ENCODE measurements at places on chromosomes 5 and 9.

GRCh38 chr5:144815131-144815530 is 644.5 kb downstream of the KCTD16 start:
- DNase-seq, result no peak

- DNase-seq, result peak; percentile 13
Measured at GRCh38 chr5:76303921-76304320, 99.2 kb upstream of the IQGAP2 start.

GRCh38 chr5:141608557-141608956 is 10.2 kb downstream of the DIAPH1 start:
- no peak for DNase-seq

DNA sequence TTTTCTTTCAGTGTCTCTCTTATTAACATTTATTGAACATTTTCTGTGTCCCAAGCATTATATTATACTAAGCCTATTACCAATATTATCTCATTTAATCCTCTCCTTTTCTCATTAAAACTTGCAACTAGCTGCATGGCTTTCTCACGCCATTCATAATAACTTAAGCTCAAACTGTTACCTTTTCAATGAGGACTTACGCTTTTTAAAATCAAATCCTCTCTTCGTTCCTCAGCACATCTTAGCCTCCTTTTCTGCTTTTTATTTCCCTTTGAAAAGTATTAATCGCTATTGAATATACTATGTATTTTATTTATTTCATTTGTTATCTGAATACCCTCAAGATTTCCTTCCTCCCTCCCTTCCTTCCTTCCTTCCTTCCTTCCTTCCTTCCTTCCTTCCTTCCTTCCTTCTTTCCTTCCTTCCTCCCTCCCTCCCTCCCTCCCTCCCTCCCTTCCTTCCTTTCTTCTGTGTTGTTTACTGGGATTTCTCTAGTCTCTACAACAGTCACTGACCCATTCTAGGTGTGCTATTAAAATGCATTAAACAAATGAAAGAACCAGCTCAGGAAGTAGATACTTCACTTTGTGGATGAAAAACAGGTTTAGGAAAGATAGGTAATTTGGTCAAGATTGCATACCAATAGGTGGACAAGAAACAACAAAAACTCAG is 294.1 kb upstream of the TUT7 start:
- DNase-seq, result no peak

DNA sequence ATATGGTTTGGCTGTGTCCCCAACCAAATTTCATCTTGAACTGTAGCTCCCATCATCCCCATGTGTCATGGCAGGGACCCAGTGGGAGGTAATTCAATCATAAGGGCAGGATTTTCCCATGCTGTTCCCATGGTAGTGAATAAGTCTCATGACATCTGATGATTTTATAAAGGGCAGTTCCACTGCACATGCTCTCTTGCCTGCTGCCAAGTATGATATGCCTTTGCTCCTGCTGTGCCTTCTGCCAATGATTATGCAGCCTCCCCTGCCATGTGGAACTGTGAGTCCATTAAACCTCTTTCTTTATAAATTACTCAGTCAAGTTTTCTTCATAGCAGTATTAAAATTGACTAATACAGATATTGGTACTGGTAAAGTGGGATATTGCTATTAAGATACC is 42.4 kb downstream of the MARCHF11 start:
- DNase-seq, result no peak

DNA sequence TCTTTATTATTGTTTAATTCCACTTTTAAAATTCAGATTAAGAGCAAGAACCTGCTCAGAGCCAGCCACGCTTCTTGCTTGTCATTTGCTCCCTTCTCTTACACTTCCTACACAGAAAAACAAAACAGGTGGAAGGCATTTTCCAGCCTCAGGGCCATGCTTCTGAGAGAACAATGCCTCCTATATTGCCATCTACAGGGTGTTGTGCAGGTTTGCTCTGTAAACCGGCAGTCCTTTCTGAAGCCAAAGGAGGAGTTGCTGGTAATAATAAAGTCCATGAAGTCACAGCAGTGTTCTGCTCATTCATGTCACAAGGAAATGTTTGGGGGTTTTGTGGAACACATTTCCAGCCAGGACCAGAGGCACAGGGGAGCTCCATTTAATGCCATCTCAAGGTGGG is 16.1 kb upstream of the PRLR start:
- DNase-seq, result no peak

DNA sequence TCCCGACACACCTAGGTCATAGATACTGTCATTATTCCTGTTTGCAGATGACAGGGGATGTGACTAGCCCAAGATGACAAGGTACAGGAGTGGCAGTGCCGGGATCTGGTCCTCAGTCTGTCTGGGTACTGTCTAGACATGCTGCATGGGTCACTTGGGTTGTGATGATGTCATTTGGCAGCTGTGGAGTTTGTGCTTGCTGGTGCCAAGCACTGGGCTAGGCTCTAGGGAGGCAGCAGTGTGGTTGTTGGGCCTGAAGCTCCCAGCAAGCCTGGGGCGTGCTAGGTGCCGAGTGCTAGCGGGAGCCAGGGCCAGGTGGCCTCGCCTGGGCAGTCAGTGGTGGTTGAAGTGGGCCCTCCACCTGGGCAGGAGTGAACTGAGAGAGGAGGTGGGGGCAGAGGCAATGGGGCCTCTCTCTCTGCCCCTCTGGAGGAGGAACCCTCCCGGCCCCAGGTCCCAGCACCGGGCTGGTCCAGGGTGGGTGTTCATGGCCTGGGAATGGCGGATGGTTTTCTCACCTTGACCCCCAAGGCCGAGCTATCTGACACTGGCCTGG is 8.8 kb upstream of the ASB6 start:
- DNase-seq, result no peak

GRCh38 chr5:109247986-109248385 is 161.8 kb downstream of the PJA2 start:
- DNase-seq, result no peak

DNA sequence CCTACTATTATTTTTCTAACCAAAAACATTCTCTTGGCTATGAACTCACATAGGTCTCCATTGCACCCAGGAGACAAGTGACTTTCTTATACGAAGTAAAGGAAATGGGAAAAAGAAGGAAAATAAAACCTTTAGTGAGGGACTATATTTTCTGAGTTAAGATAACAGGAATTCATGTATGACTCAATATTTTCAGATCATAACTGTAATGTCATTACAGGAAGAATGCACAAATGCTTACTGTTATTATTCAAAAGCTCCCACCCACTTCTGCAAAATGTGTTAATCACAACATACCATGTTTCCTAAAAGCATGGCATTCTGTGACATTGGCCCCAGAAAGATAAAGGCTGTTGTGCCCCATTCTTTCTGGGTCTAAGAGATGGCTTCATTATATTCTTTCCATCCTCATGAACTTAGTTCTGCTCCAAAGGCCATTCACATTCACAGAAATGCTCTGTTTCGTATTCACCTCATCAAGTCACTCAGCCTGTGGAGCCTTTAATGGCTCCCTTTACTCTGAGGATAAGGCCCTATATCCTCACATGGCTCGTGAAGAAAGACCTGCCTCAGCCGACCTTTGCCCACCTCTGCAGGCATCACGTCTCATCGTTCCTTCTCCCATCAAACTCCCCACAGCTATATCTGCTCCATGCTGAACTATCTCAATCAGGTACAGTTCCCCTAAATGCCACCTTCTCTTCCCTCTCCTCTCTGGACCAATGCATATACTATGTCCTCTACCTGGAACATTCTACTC is 77.0 kb downstream of the ABCA1 start:
- DNase-seq, result no peak

- DNase-seq, result no peak
Measured at GRCh38 chr5:74103131-74104023, 477.4 kb downstream of the ARHGEF28 start.

DNA sequence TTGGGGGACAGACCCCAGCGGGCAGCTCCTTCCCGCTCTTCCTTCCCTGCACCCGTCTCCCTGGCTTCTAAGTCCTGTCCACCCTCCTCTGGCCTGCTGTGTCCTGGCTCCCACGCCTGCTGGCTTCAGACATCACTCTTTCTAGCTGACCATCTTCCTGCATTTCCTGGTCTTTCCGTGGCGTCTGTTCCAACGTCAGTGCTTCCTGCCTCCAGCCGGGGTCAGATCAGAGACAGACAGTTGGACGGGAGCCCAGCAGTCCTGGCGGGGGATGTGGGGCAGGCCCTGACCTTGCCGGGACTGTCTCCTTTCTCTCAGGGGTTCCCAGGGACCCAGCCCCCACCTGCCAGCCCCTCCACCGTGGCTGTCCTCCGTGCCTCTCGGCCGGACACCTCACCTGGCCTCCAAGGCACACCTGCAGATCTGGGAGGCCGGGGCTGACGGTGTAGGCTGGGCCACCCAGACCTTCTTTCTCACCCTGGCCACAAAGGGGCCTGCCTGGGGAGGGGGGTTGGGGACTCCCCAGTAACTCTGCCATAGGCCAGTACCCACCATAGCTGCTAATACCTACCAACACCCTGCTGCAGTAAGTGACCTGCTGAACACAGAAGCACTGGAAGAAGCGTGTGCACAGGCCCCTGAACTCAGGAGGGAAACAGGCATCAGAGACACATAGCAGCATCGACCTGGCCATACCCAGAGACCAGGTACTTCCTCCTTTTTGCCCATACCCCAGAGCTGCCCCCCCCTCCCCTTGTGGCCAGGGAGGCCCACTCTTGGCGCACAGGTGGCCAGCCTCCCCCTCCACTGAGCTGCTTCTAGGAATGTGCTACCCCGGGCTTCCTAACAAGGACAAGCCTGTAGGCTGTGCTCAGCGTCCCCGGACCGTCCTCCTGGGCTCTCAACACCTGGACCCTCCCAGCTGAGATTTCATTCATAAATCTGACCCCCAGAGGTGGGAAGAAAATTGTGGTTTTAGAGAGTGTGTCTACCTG is 5.1 kb downstream of the NRARP start:
- DNase-seq, result no peak

- DNase-seq, result no peak
Measured at GRCh38 chr5:172868924-172869591, 35.0 kb downstream of the ERGIC1 start.

GRCh38 chr5:132293066-132293991 is 865 bp upstream of the SLC22A4 start:
- peak; percentile 44 for DNase-seq

GRCh38 chr5:135454946-135455345 is 2.8 kb upstream of the TIFAB start:
- no peak for DNase-seq

GRCh38 chr5:53035868-53036381 is 46.8 kb downstream of the ITGA2 start:
- no peak for DNase-seq

- DNase-seq, result no peak
Measured at GRCh38 chr5:67331296-67331925, 134.8 kb upstream of the CD180 start.

DNA sequence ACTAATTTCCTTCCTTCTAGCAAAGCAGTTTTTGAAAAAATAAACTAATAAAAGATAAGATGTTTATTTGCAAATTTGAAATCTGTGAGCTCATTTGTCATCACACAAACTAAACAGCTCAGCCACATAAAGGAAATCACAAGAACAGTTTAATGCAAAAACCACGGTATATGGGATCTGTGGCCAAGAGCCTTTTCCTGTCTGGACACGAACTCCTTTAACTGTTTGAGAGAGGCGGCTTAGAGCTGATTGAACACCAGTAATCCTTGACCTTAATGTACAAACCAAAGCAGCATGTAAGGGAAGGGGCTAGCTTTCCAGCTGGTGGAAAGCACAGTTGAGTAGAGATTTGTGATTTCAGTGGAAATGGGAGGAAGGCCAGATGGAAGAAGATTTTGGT is 66.3 kb upstream of the SPINK5 start:
- no peak for DNase-seq

- DNase-seq, result no peak
Measured at GRCh38 chr9:98144076-98144475, 25.1 kb upstream of the TRIM14 start.

DNA sequence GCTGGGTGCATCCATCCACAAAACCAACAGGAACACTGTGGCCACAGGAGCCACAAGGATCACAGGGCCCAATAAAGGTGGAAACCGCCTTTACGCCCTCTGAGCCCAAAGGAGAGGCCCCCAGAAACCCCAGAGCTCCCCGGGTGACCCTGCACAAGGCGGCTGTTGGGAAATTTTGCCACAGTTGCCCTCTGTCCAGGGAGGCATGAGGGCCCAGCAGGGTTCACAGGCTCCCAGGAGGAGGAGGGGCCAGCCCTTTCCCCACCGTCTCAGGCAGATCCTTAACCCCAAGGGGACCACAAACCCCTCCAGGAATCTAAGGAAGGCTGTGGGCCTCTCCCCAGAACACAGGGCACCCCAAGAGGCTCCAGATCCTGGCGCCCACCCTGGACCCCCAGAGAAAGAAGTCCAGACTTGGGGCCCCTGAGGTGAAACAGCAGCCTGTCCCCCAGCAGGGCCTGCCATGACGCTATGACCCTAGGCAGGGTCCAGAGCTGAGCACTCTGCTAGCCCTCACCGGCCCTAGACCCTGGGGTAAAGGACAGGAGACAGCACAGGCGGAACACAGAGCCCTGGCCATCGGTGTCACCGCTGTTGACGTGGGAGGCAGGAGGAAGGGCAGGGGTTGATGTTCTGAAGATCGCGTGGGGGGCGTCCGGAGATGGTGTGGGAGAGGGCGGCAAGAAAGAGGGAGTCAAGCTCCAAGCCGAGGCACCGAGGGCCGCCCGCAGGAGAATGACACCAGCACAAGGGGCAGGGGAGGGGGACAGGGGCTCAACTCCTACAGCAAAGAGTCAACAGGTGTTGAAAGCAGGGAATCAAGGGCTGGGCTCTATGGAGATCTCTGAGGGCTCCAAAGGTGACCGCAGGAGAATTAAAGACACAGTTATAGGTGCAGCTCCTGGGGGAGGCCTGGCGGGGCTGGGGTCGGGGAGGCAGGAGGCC is 97.5 kb downstream of the VAV2 start:
- DNase-seq, result no peak

- no peak for DNase-seq
Measured at GRCh38 chr5:35247648-35248034, 17.4 kb upstream of the PRLR start.

- no peak for DNase-seq
Measured at GRCh38 chr5:114612406-114612805, 250.5 kb downstream of the KCNN2 start.

DNA sequence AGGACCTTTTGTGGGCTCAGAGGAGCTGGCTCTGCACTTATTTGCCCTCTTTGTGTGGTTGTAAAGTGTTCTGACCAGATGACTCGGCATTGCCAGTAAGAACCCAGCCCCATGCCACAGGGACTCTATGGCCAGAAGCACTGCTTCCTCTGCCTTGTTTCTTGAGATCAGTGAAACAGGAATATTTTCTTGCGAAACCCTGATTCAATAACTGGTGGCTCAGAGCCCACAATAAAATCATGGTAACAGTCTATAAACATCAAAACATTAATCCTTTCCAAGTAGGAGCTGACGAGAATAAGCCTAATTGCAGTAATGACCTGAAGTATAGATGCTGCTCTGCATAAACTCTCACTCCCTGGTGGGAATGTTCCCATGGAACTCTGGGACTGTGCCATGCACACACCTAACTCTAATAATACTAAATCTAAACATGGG is 344.3 kb downstream of the ZNF608 start:
- DNase-seq, result no peak

- no peak for DNase-seq
Measured at GRCh38 chr5:73446631-73447529, 1.7 kb downstream of the FOXD1 start.

All from T-helper 17 cell (primary cell).